ENCODE measurements at places on chromosomes 4 and X. TPM values are rescaled to one million over a fixed set of nuclear protein-coding genes. Genes with fewer than 3 reads are reported as not detected.

The ASB9 gene
- total RNA-seq, result 0.39 TPM

- DNase-seq, result no peak
Measured at GRCh38 chr4:79197275-79198009, 128.4 kb downstream of the NAA11 start.

DNA sequence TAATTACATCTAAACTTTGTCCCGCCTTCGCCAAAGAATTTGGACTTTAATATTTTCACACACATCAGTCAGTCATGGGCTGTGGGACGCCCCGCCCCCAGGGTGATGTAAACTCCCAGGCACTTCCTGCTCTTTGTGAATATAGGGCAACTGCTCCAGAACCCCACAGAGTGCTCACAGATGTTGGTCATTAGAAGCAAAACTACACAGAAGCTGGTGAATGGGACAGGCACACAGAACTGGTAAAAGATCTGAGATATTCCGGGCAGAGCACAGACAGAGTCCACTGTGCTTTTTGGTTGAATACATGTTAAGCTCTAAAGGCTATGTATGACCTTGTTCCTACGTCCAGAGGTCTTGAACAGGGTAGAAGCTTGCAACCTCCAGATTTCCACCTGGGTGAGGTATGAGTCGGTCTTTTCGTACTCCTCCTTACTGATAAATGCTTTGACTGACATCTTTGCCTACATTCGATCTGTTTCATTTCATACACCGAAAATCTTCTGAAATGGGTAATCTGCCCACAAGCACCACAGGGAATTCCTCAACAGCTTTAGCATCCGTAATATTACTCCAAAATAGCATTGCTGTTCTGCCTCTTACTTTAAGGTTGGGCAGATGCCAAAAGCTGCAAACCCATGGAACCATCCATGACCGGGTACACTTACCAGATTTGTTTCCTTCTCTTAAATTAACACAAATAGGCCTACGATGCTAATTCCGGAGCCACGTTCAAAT, 144.6 kb downstream of the AMELX start:
- peak; percentile 21 for DNase-seq

The FAAH2 gene
- total RNA-seq, result not detected

DNA sequence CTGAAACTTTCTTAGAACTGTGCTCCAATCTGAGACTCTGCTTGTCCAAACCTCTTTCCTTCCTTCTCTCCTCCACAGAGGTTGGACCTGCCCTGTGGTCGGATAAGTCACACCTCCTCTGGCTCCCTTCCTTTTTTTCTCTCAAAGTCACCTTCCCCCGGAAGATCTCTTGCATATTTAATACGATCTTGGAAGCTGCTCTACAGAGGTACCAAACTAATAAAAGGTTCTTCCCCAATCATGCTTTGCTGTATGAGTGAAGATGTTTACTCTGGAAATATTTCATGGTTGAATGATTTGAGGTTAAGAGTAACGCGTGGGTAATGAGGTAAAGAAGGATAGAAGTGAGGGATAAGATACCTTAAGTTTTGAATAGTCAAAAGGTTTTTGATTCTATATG, 166.0 kb downstream of the ATG4A start:
- DNase-seq, result no peak

The MAGEA11 gene
- not detected for total RNA-seq

DNA sequence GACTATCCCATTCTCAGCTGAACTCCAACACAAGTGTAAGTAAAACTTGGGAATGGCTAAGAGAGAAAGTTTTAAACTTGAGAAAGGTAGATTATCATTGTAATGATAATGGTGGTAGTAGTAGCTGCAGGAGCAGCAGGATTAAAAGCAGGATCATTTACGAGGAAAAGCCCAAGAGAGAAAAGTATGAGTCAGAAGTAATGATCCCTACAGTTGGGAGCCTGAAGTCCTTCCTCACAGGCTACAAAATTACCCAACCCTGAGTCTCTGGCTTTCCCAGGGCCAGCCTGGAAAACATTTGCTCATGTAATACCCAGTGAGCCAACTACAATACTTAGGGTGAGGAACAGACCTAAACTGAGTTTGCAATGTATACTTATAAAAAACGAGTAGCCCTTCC, 4.4 kb upstream of the PRDM8 start:
- DNase-seq, result no peak

DNA sequence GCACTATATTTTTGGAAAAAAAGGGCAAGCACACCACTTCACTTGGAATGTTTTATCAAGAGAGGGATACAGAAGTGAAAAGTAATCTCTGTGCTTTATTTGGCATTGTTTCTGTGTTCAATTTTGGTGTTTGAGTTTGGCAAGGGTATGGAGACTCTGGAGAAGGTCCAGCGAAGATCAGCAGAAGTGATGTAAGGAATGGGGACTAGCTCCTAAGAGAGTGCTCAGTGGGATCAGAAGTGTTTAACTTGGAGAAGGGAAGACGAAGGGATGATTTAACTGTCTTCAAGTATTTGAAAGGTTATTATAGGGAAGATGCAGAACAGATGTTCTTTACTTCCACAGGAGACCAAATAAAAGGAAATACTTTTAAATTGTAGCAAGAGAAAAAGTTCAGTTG, 74.3 kb downstream of the CFAP299 start:
- DNase-seq, result no peak

The GPR143 gene
- total RNA-seq, result 0.58 TPM

- peak; percentile 44 for DNase-seq
Measured at GRCh38 chr4:47913861-47914219, 543 bp downstream of the NFXL1 start.

GRCh38 chr4:139814323-139815015, 148.8 kb downstream of the MGST2 start:
- peak; percentile 23 for DNase-seq

The P2RY8 gene
- 6.1 TPM for total RNA-seq

The TCEAL7 gene
- 3.0 TPM for total RNA-seq

The SMAD1 gene
- 16.9 TPM for total RNA-seq

- no peak for DNase-seq
Measured at GRCh38 chrX:133609166-133609565, 193.9 kb upstream of the GPC4 start.

DNA sequence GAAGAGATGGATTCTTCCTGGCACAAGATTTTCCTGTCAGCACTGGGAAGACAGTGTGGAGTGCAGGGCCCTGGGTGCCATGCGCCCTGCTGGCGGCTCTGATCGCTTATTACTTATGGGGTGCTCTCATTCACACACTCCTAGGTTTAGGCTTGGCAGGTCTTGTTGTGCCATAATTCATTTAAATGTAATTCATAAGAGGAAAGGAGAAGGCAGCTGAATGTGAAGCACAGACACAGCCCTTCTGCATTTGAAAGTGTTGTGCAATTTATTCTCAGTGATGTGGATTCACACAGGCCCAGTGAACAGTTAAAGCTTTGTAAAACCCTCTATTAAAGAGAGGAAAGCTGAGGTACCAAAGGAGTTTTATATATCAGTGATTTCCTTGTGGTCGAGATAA, 249.7 kb downstream of the C4orf33 start:
- no peak for DNase-seq

GRCh38 chr4:82519072-82519471, 42.7 kb downstream of the TMEM150C start:
- DNase-seq, result no peak

- no peak for DNase-seq
Measured at GRCh38 chr4:27429364-27429871, 568.8 kb downstream of the STIM2 start.

DNA sequence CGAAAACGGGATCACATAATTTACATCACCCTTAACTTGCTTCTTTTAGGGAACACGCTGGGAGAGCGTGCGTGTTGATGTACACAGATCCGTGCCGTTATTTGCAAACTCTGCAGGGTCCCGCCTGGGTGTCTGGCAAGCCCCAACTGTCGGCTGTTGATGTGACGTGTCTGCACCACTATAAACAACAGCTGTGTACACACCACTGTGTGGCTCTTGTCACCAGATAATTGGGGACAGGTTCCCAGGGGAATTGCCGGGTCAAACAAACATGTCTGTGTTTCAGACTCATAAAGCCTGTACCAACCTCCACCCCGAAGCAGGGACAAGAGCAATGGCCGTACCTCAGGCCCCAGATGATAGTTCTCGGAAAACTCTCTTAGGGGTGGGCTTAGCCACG, 105.0 kb upstream of the AFAP1 start:
- no peak for DNase-seq

All from heart right ventricle (tissue), 16 donors.